ENCODE measurements at places on chromosomes 2 and 18. TPM values are rescaled to one million over a fixed set of nuclear protein-coding genes. Genes with fewer than 3 reads are reported as not detected.

GRCh38 chr2:140786585-140786984, 1344.2 kb downstream of the LRP1B start:
- no peak for DNase-seq

- no peak for DNase-seq
Measured at GRCh38 chr2:188978291-188979081, 4.3 kb downstream of the COL3A1 start.

Gene ZNF385B
- 7.0 TPM for polyA plus RNA-seq

DNA sequence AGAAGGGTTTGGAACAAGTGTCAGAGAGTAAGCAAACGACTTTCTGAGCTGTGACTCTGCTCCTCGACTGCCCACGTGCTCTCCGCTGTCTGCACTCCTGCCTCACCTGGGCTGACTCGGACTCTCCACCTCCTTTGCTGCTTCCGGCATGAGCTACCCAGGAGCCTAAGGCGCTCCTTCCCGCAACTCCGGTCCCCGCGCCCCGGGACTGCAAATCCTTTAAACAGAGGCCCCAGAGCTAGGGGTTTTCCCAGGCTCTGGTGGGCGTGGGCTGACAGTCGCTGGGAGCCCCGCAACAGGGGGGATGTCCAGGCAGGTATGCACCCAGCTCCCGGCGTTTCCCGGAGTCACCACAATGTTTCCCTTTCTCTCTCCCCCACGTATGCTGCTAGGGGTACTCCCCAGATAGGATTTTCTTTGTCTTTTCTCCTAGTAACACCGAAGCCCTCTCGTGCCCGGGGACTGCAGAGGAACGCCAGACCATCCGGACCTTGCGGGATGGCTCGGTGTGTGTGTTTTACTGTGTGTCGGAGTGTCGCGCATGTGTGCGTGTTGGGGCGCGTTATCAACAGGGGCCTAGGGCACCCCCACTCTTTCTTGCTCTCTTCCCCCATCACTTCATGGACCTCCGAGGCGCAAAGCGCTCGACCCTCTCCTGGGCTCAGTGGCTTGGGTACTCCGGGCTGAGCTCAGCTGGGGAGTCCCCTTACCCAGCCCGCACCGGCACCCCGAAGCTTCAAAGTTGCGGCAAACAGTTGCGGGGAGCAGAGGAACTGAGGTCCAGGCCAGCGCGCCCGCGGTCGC, 691 bp upstream of the THSD7B start:
- peak; percentile 25 for DNase-seq

Gene RAPGEF4
- polyA plus RNA-seq = 10.2 TPM

Gene SDC1
- 152 TPM for polyA plus RNA-seq

GRCh38 chr2:6641956-6642355, 223.8 kb downstream of the CMPK2 start:
- no peak for DNase-seq

Gene MREG
- polyA plus RNA-seq = 15.5 TPM

- no peak for DNase-seq
Measured at GRCh38 chr2:26058390-26058789, 24.5 kb downstream of the RAB10 start.

GRCh38 chr2:111705239-111705638, 178.8 kb downstream of the ANAPC1 start:
- no peak for DNase-seq

Gene CRYGD
- polyA plus RNA-seq = not detected

DNA sequence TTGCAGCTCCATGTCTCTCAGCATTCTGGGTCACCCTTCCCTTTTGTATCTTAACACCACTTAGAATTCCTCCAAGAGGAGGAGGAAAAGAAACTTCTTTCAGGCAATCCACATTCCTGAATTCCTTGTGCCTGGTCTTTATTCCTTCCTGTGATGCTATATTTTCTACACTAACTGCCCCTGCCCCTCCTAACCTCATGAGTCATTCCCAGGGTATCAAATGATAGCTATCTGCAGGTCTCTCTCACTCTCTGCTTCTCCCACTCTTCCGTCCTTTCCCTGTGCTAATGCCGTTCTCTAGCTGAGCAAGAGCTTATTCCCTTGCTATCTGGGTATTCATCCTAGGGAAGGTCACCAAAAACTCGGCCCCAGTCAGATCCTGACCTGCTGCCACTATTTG, 395.0 kb upstream of the TCF4 start:
- no peak for DNase-seq

- no peak for DNase-seq
Measured at GRCh38 chr2:68151037-68151436, 6.7 kb upstream of the PNO1 start.

DNA sequence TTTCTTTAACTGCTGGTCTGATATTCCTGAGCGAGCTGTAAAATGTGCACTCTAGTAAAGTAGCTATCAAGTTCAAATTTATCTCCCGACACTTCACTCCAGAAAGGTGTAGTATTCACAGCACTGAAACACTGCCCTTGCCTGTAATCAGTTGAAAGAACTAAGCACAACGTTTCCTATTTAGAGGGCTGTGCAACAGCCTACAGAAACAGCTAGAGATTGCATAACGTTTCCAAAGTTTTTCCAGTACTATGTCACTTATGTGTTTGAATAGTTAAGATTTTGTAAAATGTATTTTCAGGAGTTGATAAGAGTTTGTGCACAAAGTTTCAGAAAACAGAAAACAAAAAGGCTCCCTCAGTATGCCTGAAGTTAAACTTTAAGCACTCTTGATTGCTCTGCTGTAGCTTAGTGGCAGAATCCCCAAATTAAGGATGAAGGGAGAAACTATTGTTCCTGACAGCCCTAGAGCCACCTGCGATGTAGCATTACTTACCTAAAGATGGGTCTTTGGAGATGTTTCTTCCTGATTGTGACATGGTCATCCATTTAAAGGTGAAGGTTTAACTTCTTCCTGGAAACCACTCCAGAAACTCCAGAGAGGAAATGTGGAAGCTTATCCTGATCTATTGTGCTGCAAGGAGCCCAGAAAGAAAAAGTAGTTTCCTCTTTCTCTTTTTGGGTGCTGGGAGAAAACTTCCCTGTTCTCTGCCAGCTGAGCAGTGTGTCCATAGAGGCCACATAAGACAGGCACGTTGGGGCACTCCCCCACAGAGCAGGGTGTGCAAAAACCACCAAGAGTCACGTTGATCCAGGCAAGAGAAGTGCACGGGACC, 536 bp downstream of the PDE1A start:
- peak; percentile 21 for DNase-seq

DNA sequence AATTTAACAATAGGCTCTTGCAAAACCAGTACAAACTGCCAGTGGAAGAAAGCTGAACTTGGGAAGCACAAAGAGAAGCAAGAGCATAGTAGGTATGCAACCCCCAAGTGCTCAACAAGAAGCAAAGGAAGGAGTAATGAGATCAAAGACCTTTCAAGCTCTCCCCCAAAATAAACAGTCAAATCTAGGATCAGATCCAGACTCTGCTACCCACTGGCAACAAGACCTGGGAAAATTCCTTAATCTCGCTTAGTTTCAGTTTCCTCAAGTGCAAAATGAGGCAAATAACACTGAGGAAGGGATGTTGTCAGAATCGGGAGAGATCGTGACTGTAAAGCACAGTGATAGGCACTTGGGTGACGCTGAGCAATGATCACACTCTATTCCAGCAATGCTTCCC, 329.2 kb downstream of the TNS1 start:
- DNase-seq = no peak

DNA sequence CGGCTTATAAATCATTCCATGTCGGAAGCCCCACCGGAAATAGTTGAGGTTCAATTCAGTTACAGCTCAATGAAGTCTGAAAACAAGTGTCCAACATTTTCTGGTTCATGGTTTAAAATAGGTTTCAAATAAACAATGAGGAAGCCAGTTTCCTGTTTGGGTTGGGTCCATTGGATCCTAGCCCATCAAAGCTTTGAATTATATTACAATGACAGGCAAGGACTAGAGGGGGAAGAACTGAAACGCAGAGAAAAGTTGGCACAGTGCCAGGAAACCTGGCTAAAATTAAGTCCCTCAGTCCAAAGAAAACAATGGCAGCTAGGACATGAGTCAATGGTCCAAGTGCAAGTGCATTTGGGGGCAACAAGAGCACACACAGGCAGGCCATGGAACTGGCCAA, 32.0 kb downstream of the SLC14A1 start:
- peak; percentile 53 for DNase-seq

- DNase-seq = no peak
Measured at GRCh38 chr2:64987956-64988419, 1.2 kb upstream of the SLC1A4 start.

Gene ST6GAL2
- polyA plus RNA-seq = 5.4 TPM
